ENCODE measurements at places on chromosomes 3 and 15.

- no peak for DNase-seq
These were observed 183.7 kb downstream of the RPLP1 start for GRCh38 chr15:69636169-69636915.

DNA sequence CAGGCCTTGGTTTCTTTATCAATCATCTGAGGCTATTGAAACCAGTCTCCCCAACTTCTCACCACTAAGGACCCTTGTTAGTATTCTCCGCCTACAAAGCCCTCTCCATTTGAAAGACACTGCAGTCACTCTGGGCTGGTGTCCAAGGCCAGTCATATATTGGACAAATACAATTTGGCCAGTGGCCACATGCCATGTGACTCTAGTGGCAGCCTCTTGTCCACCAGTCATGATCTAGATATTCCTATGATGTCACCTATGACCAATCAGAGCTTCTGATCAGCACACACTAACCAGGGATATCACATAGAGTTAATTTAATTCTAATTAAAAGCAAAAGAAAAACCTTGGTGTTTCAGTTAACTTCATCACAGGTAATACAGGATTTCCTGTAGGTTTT lies 68.2 kb downstream of the RAB11A start:
- no peak for DNase-seq

- no peak for DNase-seq
These were observed 124.8 kb downstream of the CTNNB1 start for GRCh38 chr3:41324156-41324475.

- no peak for DNase-seq
These were observed 18.4 kb downstream of the TSPAN3 start for GRCh38 chr15:77052556-77052955.

DNA sequence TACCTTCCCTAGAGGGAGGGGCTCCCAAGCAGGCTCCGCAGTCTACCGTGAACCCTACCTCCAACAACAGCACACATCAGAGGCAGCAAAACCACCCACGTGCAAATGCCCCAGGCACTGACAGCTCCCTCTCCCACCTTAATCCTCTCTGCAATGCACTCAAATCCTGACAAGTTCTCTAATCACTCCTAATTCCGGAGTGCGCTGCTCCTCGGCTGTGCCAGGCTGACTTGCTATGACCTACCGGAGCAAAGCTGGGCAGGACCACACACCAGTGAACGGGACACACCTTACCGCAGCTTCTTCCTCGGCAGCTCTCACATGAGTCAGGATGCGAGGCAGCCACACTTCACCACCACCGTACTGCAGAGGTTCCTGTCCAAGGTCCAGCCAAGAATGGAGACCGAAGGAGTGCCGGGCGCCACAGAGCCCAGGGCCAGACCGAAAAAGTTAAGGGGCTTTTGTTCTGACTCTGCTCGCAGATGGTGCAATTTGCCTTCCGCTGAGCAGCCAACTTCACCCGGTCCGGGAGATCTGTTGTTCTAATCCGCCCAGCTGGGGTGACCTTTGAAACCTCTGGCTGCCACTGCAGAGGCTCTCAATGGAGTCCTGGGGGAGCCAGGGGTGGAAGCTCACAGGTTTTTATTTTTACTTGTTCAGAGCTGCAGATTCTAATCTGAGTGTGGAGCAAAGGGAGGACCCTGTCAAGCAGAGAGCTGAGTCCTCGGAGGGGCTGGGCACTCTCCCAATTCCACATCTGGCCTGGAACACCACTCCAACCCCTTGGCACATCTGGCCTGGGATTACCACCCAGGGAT lies 84.4 kb downstream of the MYLK start:
- DNase-seq: peak; percentile 33

- no peak for DNase-seq
These were observed 110.2 kb downstream of the RBPMS2 start for GRCh38 chr15:64665179-64665578.

GRCh38 chr3:37458162-37459120 lies 284.1 kb upstream of the LRRFIP2 start:
- DNase-seq: no peak

GRCh38 chr3:138845181-138845601 lies 10.5 kb upstream of the PIK3CB start:
- DNase-seq: peak; percentile 65

DNA sequence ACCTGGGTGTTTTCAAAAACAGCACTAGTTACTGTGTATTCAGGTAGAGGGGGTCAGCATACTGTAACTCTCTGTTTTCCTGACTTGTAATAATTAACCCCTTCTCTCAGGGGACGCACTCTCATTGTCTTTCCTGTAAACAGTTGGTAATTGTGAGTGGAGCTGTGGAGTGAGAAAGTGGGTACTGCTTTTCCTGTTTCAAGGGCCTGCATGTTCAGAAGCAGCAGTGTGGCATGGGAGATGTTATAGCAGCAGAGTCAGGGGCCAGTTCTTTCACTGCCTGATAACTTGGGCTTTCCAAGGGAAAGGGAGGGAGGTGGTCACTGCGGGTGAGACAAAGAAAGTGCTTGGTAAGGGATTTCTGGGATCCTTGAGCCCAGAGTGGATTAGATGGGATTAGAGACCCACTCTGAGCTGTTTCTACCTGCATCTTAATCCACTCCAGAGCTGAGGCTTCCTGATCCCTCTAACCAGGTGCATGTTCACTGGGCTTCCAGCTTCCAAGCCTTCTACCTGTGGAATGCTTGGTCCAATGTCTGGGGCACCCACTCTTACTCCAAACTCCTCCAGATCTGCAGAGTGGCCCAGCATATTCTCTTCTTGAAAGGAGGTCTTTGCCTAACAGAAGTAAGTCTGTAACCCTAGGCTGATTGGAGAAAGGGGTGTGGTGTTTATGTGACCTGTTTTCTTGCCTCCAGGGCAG lies 105.2 kb downstream of the RPLP1 start:
- DNase-seq: peak; percentile 54

Data from right kidney (tissue), 9 donors.